ENCODE measurements at places on chromosomes 16 and 17. TPM values are rescaled to one million over a fixed set of nuclear protein-coding genes. Genes with fewer than 3 reads are reported as not detected.

TEX14 gene
- total RNA-seq, result 2.1 TPM

KRTAP2-3 gene
- not detected for total RNA-seq

COX10 gene
- total RNA-seq, result 13.9 TPM

GSG1L2 gene
- not detected for total RNA-seq

GPT2 gene
- 19.0 TPM for total RNA-seq

PRSS33 gene
- not detected for total RNA-seq

RPTOR gene
- total RNA-seq, result 17.3 TPM

CPHXL2 gene
- total RNA-seq, result not detected

NACA2 gene
- total RNA-seq, result 0.22 TPM

TMED6 gene
- 0.22 TPM for total RNA-seq

SPNS3 gene
- 0.44 TPM for total RNA-seq

TSPAN10 gene
- 0.53 TPM for total RNA-seq

RETREG3 gene
- total RNA-seq, result 39.1 TPM

CD300C gene
- 0.31 TPM for total RNA-seq

ZNF785 gene
- 9.7 TPM for total RNA-seq

NECAB2 gene
- 0.22 TPM for total RNA-seq

FLCN gene
- 27.8 TPM for total RNA-seq

RNF222 gene
- not detected for total RNA-seq

CLDN9 gene
- 0.40 TPM for total RNA-seq

TOP2A gene
- 45.9 TPM for total RNA-seq

SPNS2 gene
- total RNA-seq, result 5.0 TPM

SLC47A1 gene
- total RNA-seq, result 0.71 TPM

DOC2A gene
- total RNA-seq, result 0.22 TPM

PIGW gene
- total RNA-seq, result 4.7 TPM

TBC1D26 gene
- total RNA-seq, result 0.31 TPM

KCNG4 gene
- under 0.01 TPM for total RNA-seq

NT5C gene
- total RNA-seq, result 55.6 TPM

GSG1L gene
- total RNA-seq, result 3.7 TPM

CACNG4 gene
- 2.3 TPM for total RNA-seq

USP43 gene
- total RNA-seq, result 0.49 TPM

KRT14 gene
- 0.04 TPM for total RNA-seq

EME1 gene
- total RNA-seq, result 4.3 TPM

IRX5 gene
- total RNA-seq, result 0.35 TPM

XYLT1 gene
- 6.1 TPM for total RNA-seq

NAGPA gene
- total RNA-seq, result 4.3 TPM

C17orf58 gene
- 14.0 TPM for total RNA-seq
